HT1080 (cell line): ENCODE measurements at places on chromosomes 6 and 20.

DNA sequence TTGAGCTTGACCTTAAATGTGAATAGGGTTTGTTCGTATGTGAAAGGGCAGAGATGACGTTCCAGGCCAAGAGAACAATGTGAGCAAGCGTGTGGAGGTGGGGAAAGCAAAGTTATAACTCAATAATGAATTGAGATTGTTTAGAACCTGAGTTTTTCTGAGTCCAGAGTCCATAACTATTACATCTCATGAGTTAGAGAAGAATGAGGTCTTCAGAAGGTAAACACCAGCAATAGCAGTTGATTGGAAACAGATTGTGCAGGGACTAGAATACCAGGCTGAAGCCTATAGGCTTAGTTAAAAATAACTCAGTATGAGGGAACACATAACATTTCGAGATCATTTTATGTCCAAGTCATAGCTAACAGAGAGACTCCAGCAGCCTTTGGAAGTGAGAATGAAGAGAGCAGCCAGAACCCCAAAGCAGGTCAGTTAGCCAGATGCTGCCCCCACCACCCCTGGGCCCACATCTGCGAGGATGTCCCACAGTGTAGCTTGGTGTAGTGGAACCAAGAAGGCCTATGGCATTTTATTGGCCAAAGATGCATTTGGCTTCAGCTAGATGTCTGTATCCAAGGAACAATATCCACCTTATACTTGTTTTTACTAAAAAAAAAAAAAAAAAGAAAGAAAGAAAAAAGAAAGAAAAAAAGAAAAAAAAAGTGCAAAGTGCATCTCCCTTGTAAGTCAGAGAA lies 121.7 kb downstream of the TNFRSF21 start:
- no peak for DNase-seq

DNA sequence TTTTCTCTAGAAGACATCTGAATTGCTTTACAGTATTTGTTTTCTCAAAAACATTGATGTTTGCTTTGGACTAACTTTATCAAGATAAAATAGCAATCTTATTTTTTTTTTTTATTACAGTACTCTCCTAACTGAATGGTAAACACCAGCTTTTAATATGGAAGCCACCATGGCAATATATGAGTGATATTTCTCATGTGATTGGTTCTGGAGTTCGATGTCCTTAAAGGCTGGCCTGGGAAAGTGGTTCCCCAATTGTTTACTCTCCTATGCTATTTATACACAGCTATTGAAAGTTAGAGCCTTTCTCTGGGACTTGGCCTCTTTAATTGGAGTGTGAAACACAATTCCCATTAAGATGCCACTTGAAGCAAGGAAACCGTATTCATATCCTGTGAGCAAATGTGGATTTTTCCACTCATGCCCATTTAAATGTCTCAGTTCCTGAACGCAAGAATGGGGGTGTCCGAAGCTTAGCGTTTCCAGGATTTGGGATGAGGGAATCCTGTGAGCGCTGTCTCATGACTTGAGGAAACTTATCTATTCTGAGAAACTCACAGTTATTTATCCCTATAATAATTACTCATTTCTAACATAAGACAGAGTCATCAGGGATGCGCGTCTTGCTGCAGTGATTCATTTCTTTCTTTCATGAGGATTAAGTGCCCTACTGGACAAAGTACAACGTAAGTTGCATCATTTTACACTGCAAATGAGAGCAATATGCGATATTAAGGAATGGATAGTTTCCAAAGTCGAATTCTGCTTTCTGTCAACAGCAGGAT lies 143.3 kb upstream of the PREP start:
- DNase-seq, result peak; percentile 56

DNA sequence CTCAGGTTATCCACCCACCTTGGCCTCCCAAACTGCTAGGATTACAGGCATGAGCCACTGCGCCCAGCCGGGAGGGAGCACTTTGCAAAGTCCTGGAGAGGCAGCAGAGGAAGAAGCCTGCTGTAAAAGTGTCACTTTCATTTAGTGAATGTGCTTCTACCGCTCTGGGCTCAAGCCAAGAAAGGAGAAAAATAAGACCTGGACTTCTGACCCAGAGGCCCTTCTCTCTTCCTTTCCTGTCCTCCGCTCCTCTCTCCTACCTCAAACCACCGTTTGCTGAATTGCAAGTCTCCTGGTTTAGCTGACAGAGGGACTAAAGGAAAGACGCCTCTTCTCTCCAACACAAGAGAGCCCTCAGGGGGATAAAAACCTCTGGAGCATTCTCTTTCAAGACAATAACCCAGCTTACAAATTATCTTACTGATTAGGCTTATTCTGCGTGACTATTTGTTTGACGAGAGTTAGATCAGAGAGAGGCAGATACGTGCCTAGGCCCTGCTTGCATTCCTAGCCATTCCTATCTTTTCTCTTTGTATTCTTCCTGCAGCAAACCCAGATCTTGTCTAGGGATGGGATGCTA lies 84.2 kb upstream of the SLC22A23 start:
- DNase-seq, result no peak

DNA sequence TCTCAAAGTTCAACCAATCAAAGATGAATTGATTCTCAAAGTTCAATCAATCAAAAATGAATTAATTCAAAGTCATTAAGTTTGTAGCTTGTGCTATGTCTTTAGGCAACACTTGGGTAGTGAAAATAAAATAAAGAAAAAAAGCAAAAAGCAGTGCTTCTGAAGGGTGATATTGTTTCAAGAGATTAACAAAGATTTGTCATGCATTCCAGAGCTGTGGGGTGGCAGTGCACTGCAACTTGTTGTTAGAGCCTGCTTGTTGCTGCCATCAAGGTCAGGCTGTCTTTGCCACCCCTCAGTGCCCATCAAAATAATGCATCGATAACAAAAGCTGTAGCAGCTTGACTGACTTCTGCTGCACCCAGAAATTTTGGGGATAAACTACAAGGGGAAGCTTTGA lies 128.6 kb downstream of the RNF144B start:
- DNase-seq, result peak; percentile 52

- no peak for DNase-seq
Measured at GRCh38 chr20:31760519-31761240, 21.6 kb downstream of the TPX2 start.

DNA sequence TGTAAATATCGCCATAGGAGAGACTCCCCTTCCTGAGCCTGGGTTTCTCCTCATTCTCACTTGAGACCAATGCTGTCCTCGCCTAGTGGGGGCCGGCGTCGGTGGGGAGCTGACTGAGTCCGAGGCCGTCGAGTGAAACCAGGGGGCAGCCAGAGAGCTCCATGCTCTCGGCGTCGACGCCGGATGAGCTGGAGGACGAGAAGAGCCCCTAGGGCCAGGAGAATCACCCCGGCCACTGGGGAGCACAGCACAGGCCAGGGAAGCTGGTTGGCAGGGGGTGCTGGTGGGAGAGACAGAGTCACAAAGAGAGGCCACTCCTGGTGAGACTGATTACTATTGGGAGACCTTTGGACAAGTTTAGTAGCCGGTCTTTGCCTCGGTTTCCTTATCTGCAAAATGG lies 6.4 kb upstream of the GPSM3 start:
- no peak for DNase-seq

GRCh38 chr6:73252703-73253102 lies 10.3 kb downstream of the KHDC1 start:
- DNase-seq, result no peak

- DNase-seq, result no peak
Measured at GRCh38 chr6:100719883-100720682, 161.0 kb downstream of the ASCC3 start.

- DNase-seq, result no peak
Measured at GRCh38 chr6:50889497-50889896, 70.8 kb downstream of the TFAP2B start.

- DNase-seq, result no peak
Measured at GRCh38 chr6:82283771-82284410, 36.3 kb upstream of the IBTK start.

- peak; percentile 37 for DNase-seq
Measured at GRCh38 chr6:144585217-144585814, 300.2 kb downstream of the UTRN start.
